Fibroblast of upper back skin (primary cell): ENCODE measurements at places on chromosomes 2 and 18.

DNA sequence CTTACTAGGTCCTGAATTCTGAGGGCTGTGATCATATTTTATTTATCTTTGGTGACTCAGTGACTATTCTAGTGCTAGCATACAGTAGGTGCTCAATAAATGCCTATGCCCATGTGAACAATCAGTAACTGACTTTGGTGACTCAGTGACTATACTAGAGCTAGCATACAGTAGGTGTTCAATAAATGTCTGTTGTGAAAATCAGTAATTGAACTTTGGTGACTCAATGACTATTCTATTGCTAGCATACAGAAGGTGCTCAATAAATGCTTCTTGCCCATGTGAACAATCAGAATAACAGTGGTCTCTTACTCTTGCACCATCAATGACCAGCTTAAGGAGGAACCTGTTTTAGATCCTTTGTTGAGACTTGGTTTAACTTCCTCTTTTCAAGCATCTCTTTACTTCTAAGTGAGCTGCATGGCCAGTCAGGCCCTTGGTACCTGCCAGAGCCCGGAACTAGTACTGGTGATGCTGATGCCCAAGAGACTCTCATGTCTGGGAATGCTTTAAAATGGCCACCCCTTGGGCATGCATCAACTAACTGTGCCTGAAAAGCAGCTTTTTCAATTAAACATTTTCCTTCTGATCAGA lies 214.9 kb upstream of the SPRED2 start:
- no peak for DNase-seq

- peak; percentile 18 for DNase-seq
Observed at GRCh38 chr2:161090411-161090810, 69.8 kb upstream of the TANK start.

GRCh38 chr2:151728804-151729414 lies 5.4 kb downstream of the NEB start:
- DNase-seq, result no peak

DNA sequence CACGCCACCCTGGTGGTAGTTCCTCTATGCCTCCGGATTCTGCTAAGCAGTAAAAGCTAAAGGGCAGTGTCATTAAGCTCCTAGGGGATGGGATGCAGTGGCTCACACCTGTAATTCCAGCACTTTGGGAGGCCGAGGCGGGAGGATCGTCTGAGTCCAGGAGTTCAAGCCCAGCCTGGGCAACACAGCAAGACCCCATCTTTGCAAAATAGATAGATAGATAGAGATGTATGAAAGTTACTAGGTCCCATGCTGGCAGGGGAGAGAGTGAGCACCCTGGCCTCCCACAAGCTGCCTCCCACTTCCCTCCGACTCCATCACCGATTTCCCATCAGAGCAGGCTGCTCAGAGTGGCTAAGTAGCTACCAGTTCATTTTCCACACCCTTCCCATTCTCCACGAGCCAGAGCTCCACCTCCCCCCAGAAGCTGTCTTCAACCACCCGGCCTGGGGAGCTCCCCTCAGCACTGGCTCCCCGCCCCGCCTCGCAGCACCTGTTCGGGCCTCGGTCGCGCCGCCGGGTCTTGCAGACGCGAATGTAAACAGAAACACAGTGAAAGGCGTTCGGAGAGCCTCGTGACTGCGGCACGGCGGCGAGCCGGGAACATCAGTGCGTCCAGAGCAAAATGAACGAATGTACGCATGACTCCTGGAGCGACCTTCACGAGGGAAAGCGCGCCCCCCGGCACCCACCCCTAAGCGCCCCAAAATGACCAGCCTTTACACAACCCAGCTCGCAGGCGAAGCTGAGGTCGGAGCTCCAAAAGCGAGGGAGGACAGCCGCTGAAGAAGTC lies 598 bp upstream of the CEP68 start:
- no peak for DNase-seq

GRCh38 chr2:201966691-201967438 lies 66.8 kb upstream of the FZD7 start:
- no peak for DNase-seq

- no peak for DNase-seq
Observed at GRCh38 chr2:187640926-187641510, 86.8 kb upstream of the TFPI start.

GRCh38 chr2:86033751-86034692 lies 71.7 kb downstream of the POLR1A start:
- no peak for DNase-seq

- DNase-seq, result no peak
Observed at GRCh38 chr2:116922414-116922813, 892.1 kb upstream of the DDX18 start.

DNA sequence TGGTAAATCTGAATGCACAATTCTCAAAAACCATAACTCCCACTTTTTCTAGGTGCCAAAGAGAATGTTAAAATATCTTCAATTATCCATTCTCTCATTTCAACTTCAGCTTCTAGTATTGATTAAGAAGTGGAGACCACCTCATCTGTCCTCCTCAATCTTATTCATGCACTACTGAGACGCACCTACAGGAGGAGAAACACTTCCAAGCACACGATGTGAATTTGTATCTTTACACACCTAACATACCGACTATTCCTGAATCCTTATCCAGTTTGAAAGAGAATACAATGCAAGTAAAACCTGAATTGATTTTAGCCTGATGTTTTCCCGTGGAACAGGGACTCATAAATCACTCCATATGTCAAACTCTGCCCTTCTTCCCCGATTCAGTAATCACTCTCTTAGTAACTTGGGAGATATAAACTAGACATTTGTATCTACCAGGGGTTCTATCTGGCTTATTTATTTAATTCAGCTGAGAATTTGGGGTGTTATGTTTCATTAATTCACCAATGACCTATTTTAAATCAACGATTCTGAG lies 101.0 kb downstream of the MREG start:
- DNase-seq, result no peak

DNA sequence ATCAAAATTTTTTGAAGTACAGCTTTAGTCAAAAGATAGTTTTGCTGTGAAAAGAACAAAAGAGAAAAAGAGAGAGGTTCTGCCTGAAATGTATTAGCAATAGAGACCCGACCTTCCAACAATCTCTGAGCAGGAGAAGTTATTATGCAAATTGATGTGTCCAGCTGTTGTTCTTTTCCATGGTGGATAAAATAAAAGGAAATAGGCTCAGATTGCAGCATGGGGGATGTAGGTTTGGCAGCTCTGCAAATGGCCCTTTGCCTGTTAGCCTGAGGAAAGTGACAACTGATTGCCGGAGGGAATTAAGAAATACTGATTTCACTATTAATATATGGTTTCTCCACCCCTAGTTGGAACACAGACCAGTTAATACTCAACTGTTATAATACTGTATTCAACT lies 1283.2 kb upstream of the NXPH2 start:
- no peak for DNase-seq

GRCh38 chr2:189253836-189254235 lies 74.3 kb upstream of the COL5A2 start:
- DNase-seq, result peak; percentile 47

DNA sequence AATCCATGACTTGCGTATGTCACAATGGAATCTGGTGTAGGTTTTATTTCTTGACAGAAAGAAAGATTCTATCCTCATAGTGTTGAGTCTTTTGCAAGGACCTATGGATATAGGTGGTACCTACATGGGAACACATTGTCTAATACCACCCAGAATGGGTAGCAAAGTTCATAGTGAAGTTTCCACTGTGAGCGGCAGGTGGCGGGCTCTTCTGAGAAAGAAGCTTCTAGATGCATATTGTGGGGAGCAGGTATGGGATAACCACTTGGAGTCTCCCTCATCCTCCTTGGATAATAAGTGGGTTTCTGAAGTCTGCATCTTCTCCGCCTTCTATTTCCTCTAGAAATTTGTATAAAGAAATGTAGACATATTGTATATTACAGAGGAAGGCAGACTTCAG lies 44.9 kb downstream of the LINC00305 start:
- no peak for DNase-seq

GRCh38 chr2:121359716-121360565 lies 74.9 kb upstream of the TFCP2L1 start:
- no peak for DNase-seq

GRCh38 chr2:150410809-150411208 lies 76.7 kb downstream of the RND3 start:
- peak; percentile 95 for DNase-seq

DNA sequence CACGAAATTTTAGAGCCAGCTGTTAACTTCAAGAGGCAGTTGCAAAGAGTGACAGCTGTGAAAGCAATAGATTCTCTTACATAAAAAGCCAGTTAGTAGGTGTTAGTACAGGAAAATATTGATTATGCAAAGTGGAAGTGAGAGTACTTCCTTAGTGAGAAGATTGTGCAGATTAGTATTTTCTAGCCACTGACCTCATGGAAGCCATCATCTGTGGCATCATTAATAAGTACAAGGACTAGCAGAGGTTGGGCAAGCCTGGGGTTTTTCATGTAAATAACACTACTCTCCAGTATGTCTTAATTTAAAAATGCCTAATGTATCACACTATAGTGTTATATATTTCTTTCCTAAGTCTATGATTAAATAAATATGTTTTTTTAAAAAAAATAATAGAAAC lies 166.2 kb upstream of the DTNA start:
- DNase-seq, result no peak

GRCh38 chr2:71725836-71726235 lies 272.5 kb downstream of the DYSF start:
- no peak for DNase-seq

GRCh38 chr18:30454920-30455319 lies 587.6 kb downstream of the DSC3 start:
- DNase-seq, result no peak

DNA sequence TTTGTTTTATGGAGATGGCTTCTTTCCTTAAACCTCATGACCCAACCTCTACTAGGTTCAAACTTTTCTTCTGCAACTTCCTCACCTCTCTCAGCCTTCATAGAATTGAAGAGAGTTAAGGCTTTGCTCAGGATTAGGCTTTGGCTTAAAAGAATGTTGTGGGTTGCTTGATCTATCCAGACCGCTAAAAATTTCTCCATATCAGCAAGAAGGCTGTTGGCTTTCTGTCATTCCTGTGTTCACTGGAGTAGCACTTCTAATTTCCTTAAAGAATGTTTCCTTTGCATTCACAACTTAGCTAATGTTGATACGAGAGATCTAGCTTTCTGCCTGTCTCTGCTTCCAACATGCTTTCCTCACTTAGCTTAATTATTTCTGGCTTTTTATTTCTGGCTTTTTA lies 58.1 kb upstream of the KYNU start:
- no peak for DNase-seq

GRCh38 chr2:28102455-28102874 lies 211.9 kb downstream of the BABAM2 start:
- DNase-seq, result peak; percentile 94

DNA sequence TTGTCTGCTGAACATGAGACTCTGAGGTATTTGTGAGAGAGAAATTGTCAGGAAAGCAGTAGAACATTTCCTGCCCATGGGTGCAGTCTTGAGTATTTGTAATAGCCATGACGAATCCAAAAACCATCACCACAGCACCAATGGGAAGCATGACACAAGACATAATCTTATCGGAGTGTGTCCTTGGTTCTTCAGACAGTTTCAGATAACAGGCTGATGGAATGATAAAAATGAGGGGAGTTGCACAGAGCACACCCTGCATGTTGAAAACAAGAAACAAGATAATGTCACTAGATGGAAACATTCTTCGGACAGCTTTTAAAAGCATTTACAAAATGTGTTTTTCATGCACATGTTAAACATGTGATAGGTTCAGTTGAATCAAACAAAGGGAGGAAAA lies 56.9 kb downstream of the SLC38A11 start:
- DNase-seq, result peak; percentile 67

DNA sequence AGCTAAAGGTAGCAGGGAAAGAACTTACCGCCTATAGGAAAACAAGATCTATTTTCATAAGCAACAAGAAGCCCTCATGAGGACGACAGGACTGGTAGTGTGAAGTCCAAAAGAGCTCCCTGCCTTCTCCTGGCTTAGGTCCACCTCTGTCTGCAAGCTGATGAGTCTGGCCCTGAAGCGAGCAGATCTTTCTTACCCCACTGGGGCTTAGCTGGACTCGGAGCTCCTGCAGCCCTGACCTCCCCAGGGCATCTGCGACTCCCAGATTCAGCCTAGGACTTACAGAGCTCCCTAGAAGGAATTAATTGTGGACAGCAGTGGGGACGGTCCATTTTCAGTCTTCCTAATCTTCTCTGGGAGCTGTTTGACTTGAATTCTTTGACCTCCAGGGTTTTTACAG lies 53.7 kb downstream of the MCFD2 start:
- no peak for DNase-seq

DNA sequence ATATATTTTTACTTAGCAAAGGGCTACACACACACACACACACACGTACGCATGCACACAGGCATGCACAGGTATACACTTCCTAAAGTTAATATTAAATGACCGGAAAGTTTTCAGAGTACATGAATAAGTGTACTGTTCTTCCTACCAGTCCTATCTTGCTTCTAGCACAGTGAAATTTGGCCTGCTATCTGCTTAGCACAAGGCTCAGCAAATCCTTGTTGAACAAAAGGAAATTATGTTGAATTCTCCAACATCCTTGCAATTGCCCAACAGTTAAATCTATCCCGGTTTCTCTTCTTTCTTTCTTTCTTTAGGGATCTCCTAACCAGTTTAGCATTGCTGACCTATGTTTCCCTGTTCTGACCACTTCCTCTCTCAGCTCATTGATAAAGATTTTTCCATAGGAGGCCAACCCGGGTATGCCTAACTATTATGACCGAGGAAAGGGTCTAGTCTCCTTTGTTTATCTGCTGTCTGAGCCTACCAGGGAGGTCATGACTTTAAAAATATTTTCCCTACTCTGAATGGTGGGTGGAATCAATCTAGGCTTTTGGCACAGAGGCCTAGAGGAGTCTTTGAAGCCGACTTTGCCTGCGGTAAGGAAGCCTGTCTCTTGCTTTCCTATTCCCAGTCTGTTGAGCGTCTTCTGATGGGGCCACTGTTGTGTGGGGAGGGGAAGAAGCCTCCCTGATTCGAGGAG lies 400.7 kb downstream of the HRH4 start:
- no peak for DNase-seq

DNA sequence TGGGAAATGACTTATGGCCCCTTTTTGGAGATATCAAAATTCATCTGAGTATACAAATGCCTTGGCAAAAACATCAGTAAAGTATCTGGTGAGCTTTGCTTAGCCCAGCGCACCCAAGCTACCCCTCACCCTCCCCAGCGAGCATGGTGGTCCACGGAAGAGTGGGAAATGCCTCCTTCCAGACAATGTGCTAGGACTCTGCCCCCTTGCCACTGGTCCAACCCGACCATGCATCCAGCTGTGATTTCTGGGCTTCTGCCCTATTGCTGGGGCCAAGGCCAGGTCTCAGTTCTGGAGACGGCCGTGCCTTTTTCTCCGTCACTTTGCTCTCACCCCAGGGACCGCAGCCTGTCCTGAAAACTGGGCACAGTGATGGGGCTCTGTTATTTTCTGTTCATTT lies 31.8 kb upstream of the CCL20 start:
- no peak for DNase-seq

- DNase-seq, result no peak
Observed at GRCh38 chr18:36298126-36298741, 721 bp downstream of the FHOD3 start.
